ENCODE measurements at places on chromosomes 2 and 18. TPM values are rescaled to one million over a fixed set of nuclear protein-coding genes. Genes with fewer than 3 reads are reported as not detected.

SLC4A5 gene
- 1.3 TPM for total RNA-seq

PRSS56 gene
- not detected for total RNA-seq

MSTN gene
- total RNA-seq, result 0.19 TPM

CHST9 gene
- 1.3 TPM for total RNA-seq

UGT1A3 gene
- total RNA-seq, result not detected

TMEM237 gene
- 18.4 TPM for total RNA-seq

SANBR gene
- total RNA-seq, result 11.1 TPM

RBM44 gene
- 0.30 TPM for total RNA-seq

ITGA4 gene
- total RNA-seq, result 1.8 TPM

CNGA3 gene
- total RNA-seq, result not detected

CCDC148 gene
- 1.1 TPM for total RNA-seq

PRKD3 gene
- 20.6 TPM for total RNA-seq

DSEL gene
- 6.8 TPM for total RNA-seq

ANKRD53 gene
- 1.7 TPM for total RNA-seq

COLEC11 gene
- total RNA-seq, result 27.8 TPM

GRCh38 chr2:192887337-192887736, 692.6 kb upstream of the TMEFF2 start:
- no peak for DNase-seq

DNA sequence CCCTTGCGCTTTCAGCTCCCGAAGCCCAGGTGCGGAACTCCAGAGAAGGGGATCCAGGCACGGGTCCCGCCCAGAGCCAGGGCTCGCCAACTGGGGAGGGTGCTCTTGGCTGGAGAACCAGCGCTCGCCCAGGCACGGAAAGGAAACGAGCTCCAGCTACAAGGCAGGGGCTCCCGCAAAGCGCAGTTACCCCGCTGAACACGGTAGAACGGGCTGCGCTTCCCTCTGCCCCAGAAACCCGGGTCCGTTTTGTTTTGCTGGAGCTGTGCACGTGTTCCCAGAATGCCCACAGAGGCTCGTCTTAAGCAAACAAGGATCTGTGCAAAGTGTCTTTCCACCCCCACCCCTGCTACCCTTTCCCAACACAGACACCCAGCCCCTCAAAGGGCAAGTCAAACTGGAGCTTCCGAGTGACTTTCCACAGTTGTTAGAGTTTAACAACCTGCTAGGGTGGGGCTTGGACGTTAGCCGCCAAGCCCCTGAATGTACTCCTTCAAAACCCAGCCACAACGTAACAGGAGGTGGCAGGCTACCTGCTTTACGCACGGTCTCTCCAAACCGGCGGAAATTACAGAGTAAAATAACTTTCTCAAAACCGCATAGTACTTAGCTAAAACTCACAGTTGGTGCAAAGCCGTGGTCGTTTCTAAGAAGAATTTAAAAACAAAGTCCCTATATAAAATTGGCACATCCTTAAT, 775 bp downstream of the RNF125 start:
- no peak for DNase-seq

GRCh38 chr2:18583905-18584607, 5.3 kb downstream of the NT5C1B start:
- no peak for DNase-seq

GRCh38 chr2:238820916-238821315, 27.0 kb upstream of the TWIST2 start:
- DNase-seq, result no peak

DNA sequence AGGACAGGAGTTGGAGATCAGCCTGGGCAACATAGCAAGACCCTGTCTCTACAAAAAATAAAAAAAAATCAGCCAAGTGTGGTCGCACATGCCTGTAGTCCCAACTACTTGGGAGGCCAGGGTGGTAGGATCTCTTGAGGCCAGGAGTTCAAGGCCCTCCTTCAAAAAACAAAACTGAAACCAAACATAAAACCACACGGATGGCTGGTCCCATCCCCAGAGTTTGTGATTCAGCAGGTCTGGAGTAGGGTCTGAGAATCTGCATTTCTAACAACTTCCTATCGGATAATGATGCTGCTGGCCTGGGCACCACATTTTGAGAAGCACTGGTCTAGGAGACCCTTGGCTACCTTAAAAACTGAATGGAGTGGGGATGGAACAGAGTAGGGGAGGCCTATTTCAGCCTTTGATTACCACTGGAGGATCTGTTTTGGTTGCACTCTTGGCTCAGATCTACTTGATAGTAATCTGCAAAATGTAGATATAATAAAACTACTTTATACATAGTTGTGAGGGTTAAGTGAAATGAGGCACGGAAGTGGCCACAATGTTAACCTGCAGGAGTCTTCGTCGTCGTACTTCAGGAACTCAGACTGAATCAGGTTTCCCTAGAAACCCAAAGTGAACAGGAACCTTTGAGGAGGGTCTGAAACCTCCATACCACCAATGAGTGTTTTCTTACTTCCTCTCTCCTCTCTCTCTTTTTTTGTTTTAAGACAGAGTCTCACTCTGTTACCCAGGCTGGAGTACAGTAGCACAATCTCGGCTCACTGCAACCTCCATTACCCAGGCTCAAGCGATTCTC, 25.5 kb upstream of the NFE2L2 start:
- DNase-seq, result no peak

DNA sequence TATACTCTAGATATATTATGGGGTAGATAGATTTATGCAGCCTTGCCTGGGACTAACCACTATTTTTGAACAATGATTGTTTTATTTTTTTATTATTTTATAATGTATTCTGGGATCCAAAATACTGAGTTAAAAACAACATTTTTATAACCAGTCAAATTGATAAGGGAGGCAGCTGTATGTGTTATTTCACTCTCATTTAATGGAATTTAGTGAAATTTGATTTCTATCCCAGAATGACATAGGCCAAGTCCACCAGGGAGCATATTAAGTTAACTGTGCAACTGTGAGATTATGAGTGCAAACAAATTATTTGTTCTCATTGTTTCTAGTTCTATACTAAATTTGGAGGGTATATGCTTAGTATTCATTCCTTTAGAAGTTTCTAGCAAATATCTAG, 553.6 kb upstream of the NRP2 start:
- DNase-seq, result no peak

GRCh38 chr2:10753156-10753555, 31.7 kb downstream of the ATP6V1C2 start:
- DNase-seq, result no peak

GRCh38 chr18:12313530-12314245, 5.6 kb downstream of the TUBB6 start:
- DNase-seq, result no peak

- no peak for DNase-seq
Measured at GRCh38 chr2:9071032-9071431, 67.5 kb upstream of the MBOAT2 start.

- no peak for DNase-seq
Measured at GRCh38 chr2:120480903-120481445, 135.0 kb downstream of the INHBB start.

- DNase-seq, result no peak
Measured at GRCh38 chr2:189095101-189095500, 84.5 kb downstream of the COL5A2 start.

DNA sequence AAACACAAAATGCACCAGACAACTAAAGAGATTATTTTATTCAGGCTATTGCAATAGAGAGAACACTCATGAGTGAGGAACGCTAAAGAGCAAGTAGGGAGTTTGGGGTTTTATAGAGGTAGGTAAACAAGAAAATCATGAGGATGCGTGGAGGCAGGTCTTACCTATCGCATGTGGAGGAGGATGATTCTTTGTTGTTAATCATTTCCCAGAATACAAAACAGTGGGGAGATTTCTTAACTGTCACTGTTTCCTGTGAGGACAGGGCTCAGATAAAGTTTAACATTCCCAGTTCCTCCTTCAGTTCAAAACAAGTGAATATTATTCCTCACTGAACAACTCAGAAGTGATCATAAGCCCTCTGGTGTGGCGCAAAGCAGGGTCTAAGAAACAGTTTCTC, 156.1 kb upstream of the MGAT5 start:
- no peak for DNase-seq

DNA sequence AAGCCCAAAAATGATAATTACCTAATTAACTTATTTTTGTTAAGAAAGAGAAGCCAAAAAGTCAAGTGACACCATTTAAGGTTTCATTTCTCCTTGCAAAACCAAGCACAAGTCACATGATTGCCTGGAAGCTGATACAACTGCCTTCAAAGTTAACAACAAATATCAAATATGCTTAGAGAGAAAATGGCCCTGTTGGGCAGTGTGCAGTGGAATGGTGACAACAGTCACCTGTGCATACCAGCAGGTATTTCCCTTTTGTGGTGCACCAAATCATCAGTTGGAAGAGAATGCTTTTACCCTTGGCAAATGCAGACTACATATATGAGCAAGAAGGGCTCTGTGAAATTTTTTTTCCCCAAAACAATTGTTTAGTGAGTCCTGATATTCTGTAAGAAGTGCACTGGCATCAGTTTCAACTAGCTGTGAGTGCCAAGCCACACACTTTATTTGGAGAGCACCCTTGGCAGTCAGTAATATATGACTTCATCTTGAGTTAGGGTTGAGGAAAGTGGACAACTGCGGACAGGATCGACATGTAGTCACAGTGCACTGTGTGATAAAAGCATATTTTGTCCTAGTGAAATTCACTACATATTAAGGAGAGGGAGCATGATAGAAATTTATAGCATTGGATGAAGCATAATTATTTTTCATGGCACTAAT, 74.9 kb upstream of the DOCK10 start:
- DNase-seq, result no peak

DNA sequence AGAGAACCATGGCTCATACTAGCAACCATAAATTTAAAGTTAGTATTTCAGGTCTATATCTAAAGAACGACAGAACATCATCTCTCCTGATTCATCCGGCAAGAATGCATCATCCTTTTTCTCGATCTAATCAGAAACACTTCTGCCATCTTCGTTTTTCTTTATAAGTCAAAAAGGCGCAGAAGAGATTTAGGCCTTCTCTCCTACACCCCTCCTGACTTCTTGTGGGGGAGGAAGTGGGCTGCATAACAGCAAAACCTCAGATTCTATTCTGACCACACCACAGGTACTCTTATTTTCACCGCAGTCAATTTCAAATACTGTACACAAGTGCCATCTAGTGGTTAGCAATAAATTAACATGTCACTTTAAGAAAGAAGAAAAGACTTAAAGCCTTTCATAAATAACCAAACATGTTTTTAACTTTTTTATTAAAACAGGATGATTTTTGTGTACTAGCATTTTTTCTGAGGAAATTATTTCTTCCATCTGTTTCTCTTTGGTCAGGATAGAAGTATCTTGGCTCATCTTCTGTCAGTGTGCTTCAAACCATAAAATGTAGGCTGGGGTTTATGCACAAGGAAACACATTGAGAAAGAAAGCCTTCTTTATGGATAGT, 48.4 kb upstream of the PIK3C3 start:
- no peak for DNase-seq

DNA sequence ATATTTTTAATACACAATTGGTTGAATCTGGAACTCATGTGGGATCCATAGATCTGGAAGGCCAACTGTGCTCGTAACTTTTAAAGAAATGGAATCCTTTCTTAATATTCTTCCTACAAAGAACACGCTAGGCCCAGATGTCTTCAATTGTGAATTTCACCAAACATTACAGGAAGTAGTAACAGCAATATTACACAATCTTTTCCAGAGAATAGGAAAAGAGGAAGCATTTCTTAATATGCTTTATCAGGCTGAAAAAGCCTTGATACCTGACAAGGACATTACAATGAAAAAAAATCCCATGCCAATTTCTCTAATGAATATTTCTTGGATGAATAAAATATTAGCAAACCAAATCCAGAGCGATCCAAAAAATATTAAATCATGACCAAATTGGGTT, 80.3 kb upstream of the HAAO start:
- no peak for DNase-seq

- DNase-seq, result no peak
Measured at GRCh38 chr2:48508461-48509124, 21.4 kb upstream of the STON1 start.

DNA sequence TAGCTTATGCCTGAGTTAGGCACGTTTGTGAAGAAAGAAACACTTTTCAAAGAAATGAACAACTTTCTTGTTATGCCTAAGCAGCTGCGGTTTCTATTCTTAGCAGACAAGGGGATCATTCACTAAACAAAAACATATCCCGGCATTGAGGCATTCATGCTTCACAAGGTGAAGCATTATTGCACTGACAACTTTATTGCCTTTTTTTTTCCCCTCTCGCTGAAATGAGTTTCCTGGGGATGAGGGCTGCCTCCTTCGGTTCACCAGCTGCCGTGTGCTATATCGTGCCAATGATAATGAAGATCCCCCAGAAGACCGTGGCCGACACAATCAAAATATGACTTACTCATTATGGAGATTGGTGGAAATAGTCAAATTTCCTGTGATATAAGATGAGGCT, 288.2 kb upstream of the ST6GAL2 start:
- no peak for DNase-seq

GRCh38 chr2:112622528-112622849, 23.2 kb upstream of the SLC20A1 start:
- no peak for DNase-seq

DNA sequence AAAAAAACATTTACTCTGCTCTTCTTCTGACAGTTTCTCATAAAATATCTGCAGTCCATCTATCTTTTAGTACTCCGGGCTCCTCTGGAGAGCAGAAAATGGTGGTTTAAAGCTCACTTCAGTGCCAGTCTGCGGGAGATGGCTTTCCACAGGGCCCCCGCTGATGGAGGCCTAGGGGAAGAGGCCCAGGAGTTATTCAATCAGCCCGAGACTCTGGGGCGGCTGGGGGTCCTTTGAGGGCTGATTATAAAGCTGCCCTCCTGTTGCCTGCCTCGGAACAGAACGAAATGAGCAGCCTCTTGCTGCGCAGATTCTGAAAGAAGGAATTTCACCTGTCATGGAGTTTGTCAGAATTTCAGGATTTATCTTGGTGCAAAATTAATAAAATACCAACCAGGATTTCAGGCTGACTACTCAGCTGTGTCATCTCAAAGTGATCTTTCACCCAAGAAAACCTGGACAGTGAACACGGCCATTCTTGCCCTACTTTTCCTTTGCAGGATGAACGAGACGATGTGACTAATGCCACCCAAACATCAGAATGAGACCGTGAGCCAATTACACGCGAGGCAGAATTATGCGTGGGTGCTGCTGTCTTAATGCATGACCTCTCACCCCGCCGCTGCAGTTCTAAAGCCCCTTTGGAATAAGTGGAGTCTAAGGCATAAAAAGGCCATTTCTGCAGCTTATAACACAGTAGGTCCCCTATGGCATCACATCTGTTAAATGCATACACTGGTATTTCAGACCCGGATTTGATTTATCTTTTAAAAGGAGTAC, 273.8 kb downstream of the ZNF521 start:
- no peak for DNase-seq

DNA sequence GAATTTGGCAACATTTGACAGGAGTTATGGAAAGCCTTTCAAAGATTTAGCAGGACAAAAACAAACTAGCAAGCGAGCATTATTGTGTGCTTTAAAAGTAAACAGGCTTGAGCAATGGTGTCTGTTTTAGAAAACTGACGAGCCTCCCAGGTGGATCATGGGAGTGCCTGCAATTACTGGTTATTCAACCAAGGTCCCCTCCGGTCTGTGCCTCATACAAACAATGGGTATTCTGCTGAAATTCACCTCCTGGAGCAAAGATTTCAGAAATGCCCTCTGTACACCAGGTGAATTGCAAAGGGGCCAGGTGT, 22.4 kb downstream of the RTP5 start:
- DNase-seq, result no peak
